BJ (cell line): ENCODE measurements at places on chromosomes 5 and 9.

DNA sequence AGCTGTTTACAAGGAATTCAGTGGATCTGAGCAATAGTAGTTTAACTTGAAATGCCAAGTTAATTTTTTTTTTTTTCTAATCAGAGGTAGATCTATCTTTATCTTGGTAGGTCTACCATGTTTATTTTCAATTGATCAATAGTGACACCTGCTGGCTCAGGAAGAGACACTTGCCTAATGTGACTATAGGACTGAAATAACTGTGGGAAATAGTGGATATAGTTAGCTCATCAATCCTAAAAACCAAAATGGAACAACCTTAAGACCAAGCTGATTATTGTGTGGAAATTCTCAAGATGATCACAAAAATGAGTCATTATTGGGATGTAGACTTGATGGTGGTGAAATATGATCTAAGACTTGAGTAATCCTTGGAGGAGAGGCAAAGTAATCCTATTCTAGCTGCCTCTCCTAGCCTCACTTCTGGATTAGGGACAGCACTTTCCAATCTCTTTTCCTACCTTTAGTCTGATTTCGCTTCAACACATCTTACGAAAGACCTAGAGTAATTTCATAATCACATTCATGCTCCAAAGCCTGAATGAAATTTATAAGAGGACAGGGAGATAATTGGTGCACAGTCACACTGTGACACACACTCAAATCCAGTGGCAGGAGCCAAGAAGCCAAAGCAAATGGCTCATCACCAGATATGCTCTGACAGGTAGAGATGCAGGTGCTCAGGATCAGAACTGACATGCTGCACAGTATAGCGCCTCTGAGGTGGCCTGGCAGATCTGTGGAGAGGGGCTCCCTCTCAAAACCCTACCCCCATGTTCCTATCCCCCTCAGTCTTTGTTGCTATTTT is 156.3 kb downstream of the HMHB1 start:
- DNase-seq: peak; percentile 38

DNA sequence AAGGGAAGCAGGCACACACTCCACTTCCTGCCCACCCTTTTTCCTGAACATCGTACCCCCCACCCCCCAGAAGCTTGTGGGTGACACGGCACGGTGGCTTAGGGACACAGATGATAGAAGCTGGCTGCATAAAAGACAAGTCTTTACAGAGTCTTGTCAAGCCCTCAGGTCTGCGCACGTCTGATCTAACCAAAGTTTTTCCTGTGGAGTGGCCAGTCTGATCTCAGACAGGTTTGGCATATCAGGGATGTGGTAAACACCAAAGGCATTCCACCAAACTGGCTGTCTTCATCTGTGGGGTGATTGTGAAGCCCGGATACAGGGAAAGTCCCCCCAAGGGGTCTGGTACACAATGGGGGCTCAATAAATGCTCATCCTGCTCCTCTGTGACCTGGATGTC is 50.0 kb downstream of the CRB2 start:
- no peak for DNase-seq

GRCh38 chr5:148224117-148224742 is 14.1 kb upstream of the MARCOL start:
- DNase-seq: peak; percentile 14

DNA sequence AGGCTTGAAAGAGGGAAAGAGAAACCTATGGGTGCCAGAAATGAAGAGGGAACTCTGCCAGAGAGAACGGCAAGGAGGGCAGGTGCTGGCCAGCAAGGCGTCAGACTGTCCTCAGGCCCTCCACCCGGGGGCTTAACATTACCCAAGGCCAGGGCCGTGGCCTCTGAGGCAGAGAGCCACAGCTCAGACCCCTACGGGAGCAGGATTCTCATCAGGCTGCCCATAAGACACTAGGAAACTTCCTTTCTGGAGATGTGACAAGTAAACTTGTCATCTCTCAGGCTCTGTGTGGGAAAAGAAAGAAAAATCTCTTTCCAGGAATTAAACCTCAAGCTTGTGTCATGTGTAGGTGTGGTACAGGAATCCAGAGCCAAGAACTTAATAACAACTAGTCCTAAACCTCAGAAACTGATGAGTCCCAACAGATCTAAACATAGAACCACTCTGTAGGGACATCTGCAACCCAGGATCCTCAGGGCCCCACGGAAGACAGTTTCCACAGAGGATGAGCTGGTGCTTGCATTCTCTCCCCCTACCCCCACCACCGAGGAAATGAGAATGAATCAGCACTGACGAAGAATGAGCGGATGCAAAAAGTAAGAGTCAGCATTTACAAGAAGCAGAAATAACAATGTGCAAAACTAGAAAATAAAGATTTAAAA is 74.3 kb downstream of the DCP2 start:
- peak; percentile 67 for DNase-seq

- no peak for DNase-seq
Measured at GRCh38 chr9:104860263-104860662, 67.7 kb downstream of the ABCA1 start.

DNA sequence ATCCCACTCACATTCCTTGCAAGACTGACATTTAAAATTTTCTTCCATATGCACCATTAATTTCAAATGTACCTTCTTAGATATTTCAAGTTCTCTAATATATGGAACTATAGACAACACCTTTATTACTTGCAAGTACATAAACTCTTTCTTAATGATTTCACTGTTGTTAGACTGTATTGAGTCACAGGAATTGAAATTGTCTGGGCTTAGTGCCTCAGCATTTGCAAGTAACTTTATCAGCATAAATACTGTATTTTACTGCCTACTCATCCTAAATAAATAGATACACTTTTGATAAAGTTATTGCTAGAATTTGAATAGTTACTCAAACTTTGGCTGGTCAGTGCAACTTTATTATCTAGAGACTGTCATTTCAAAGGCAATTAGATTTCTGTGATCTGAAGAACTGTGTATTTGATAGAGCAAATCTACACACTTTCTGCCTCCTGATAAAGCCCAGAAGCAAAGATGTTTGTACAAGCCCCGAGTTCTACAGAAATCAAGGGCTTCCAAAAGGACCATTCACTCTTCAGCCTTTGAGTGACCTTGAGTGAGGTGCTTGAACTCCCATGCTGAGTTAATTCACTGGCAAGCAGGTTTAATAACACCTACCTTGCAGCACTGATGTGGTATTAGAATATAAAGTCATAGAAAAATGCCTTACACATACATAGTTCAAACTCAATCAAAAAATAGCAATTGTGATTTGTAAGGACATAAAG is 91.6 kb downstream of the COX7C start:
- no peak for DNase-seq

DNA sequence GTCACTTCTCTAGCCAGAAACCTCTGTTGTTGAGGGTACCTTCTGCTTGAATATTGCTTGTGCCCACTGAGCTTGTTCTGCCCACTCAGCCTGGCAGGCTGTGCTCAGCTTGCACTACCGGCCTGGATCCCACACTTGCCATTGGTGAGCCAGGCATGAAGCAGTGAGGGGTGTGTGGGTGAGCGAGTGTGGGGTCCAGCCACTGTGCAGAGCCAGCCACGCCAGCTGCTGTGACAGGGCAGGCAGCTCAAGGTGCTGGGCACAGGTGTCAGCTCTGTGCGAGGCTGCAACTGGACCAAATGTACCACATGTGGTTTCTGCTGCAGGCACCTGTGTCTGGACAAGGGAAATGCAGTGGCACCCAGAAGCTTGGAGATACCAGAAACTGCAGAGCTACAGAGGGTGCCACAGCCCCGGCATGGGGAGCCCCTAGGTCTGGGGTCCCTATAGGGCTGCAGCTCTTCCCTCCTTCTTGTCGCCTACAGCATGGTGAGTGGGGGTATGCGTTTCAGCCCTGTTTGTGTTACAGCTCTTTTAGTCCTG is 305.1 kb upstream of the RIOK2 start:
- DNase-seq: no peak

DNA sequence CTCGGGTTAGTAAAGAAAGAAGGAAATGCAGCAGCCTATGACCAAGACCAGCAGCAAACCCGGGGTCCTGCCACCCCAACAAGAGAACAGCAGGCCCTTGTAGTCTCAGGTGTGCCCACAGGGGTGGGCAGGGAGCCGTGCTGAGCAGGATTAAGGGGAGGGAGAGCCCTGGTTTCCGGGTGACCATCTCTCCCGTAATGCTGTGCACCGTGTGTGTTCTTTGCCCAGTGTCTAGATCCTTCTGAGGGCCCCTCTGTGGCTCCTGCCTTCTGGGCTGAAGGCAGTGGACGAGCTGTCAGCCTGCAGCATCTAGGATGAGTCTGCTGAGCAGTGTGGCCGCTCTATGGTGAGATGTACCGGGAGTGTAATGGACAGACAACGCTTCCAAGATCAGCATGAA is 12.7 kb upstream of the PLEKHG4B start:
- DNase-seq: no peak

- DNase-seq: no peak
Measured at GRCh38 chr9:92589923-92590322, 54.1 kb upstream of the ECM2 start.

GRCh38 chr5:18686253-18686652 is 1052.0 kb downstream of the TAF11L14 start:
- no peak for DNase-seq

DNA sequence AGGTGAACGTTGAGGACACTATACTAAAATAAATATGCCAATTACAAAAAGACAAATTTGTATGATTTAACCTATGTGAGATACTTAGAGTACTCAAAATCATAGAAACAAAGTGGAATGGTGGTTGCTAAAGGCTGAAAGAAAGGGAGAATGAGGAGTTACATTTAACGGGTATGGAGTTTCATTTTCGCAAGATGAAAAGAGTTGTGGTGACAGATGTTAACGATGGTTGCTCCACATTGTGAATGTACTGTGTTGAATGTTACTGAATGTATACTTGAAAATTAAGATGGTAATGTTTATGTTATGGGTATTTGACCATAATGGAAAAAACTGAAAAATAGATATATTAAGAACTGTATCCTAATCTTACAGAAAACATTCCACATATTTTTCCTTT is 51.3 kb upstream of the MOCS2 start:
- DNase-seq: no peak

GRCh38 chr5:39373791-39374190 is 9.5 kb upstream of the C9 start:
- DNase-seq: no peak

DNA sequence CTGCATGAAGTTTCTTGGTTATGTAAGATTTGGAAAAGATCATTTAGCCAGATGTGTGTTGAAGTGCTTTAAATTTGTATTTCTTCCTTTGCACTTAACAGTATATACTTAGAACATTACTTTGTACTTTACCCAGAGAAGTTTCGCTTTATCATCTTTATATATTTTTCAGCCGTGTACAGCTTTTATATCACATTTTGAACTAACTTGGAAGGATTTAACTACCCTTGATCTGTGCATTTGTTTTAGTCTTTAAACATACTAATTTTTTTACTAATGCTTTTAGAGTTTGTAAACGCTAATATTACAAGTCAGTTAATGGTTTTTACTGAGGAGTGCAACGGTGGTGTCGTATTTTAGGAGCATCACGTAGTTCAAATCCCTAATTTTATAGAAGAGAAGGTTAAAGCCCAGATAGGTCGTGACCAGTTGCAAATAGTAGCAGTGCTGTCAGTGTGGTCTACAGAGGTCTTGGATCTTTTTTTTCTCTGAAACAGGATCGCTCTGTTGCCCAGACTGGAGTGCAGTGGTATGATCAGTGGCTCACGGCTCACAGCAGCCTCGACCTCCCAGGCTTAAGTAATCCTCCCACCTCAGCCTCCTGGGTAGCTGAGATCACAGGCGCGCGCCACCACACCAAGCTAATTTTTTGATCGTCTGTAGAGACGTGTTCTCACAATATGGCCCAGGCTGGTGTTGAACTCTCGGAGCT is 2.0 kb downstream of the MATR3 start:
- DNase-seq: no peak

DNA sequence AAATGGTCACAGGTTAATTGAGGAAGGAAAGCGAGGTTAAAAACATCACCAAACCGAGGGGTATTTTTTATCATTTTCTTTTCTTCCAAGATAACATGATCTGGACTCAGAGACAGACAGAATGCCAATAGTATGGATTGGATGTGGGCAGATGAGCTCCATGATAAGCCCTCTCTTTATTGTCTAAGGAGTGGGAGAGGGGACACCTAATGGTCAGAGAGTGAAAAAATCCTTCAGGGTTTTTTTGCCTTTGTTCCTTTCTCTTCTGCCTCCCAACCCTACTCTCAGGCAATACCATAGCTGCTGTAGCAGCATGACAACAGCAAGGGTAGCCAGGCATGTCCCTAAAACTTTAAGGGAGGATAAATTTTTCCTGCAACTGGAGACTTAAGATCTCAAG is 94.7 kb downstream of the DIRAS2 start:
- DNase-seq: no peak

GRCh38 chr5:95812074-95812471 is 10.5 kb downstream of the GLRX start:
- DNase-seq: no peak

- no peak for DNase-seq
Measured at GRCh38 chr5:177086654-177087397, at the start of gene FGFR4. TSS of gene FGFR4 (plus strand) at chr5:177086915. CDS start at chr5:177089603, 2,688 bp downstream.

DNA sequence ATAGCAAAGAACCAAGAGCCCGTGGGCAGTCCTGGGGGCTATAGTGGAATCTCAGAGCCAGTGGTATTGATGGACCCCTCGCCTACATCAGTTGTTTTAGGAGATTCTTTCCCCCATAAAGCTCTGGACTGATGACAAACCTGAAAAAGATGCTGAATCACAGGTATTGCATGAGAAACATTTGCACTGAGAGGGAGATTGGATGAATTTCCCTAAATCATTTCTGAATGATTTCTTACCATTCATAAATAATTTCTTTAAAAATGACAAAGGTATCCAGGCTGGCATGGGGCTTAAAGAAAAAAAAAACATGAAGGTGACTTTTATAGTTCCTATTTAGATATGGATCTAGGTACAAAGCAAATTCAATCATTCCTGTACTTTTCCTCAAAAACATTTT is 54.0 kb upstream of the SLIT3 start:
- DNase-seq: no peak

DNA sequence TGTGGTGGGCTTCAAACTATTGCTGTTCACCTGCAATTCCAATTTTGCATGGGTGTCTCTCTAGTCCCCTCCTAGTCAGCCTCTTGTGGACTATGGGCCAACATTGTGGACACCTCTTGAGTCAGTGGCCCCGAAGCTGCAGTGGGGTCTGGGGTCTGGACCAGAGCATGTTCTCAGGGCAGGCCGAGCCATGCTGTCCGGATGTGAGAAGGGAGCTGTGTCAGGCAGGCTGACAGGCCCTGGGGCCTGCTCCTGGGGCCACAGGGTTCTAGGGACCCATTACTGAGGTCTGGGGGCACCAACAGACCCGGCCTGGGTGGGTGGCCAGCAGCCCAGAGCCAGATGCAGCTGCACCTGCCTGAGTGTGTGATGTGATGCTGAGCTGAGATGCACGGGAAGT is 16.5 kb upstream of the IRX4 start:
- no peak for DNase-seq

DNA sequence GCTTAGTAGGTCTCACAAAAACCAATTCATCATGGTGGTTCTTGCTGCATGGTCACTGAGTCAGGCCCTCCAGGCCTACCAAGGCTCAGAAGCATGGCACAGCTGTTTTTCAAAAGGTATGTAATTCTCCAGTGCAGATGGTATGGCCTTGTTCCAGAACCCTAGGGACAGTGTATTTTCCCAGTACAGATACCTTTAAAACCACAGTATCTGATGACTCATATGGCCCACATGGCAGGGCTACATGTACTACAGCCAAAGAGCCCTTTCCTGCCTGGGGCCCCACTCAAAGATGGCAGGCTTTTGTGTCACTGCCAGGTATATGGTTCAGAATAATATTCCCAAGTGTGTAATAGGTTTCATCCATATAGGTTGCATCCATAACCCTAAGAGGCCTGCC is 16.5 kb downstream of the CSF2 start:
- DNase-seq: peak; percentile 58
